ENCODE measurements at places on chromosomes 11 and 22.

DNA sequence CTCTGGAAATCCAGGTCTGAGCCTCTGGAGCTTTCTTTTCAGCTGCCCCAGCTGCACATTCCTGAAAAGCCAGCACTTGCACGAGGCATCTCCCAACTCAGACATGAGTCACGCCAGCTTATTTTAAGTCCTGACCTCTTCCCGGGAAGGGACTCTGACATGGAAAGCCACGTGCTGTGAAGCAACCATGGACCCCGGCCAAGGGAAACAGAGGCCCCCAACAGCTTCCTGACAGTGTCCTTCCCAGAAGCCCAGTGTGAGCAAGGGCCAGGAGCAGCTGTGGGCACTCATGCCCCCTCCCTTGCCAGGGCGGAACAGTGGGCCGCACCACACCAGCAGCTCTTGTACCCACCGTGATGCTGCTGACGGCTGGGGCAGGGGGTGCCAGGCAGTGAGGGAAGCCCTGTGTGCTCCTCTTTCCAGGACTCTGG, 118.8 kb upstream of the CADM1 start:
- H3K27ac ChIP-seq, result no peak overlapping the region
- H3K4me1 ChIP-seq, result no peaks in the 10 kb centered on the region
- no peak overlapping the region for H3K4me3 ChIP-seq
- DNase-seq, result peak; percentile 43

- DNase-seq, result no peak
- H3K36me3 ChIP-seq, result peaks cover 4% of the 10 kb centered on the region
- no peaks in the 10 kb centered on the region for H3K27me3 ChIP-seq
- H3K4me3 ChIP-seq, result no peak overlapping the region
Measured at GRCh38 chr22:23401111-23401909, 178.8 kb downstream of the IGLL1 start.

- H3K27me3 ChIP-seq, result no peaks in the 10 kb centered on the region
- H3K4me3 ChIP-seq, result no peak overlapping the region
- H3K4me1 ChIP-seq, result peaks cover 5% of the 10 kb centered on the region
- DNase-seq, result no peak
Measured at GRCh38 chr11:12174477-12175143, 64.2 kb downstream of the MICAL2 start.

- H3K27me3 ChIP-seq, result no peaks in the 10 kb centered on the region
- no peak for DNase-seq
- H3K4me3 ChIP-seq, result no peak overlapping the region
- H3K36me3 ChIP-seq, result no peaks in the 10 kb centered on the region
Measured at GRCh38 chr11:109140857-109141515, 281.0 kb upstream of the C11orf87 start.

GRCh38 chr11:9717719-9718118, 53.8 kb downstream of the SWAP70 start:
- no peak overlapping the region for H3K4me3 ChIP-seq
- H3K27ac ChIP-seq, result peak overlapping the region; percentile 50
- no peaks in the 10 kb centered on the region for H3K36me3 ChIP-seq
- H3K27me3 ChIP-seq, result no peaks in the 10 kb centered on the region
- DNase-seq, result no peak

- H3K4me3 ChIP-seq, result no peak overlapping the region
- H3K36me3 ChIP-seq, result no peaks in the 10 kb centered on the region
- H3K27me3 ChIP-seq, result no peaks in the 10 kb centered on the region
- no peak for DNase-seq
- H3K27ac ChIP-seq, result no peak overlapping the region
Measured at GRCh38 chr11:4862447-4863236, 13.6 kb upstream of the OR51S1 start.

GRCh38 chr11:119858288-119858687, 129.3 kb upstream of the NECTIN1 start:
- H3K27ac ChIP-seq, result no peak overlapping the region
- no peaks in the 10 kb centered on the region for H3K27me3 ChIP-seq

- no peak overlapping the region for H3K4me3 ChIP-seq
- no peak overlapping the region for H3K27ac ChIP-seq
- H3K36me3 ChIP-seq, result no peaks in the 10 kb centered on the region
- no peaks in the 10 kb centered on the region for H3K27me3 ChIP-seq
- DNase-seq, result no peak
Measured at GRCh38 chr11:47924184-47924691, 56.1 kb upstream of the PTPRJ start.

DNA sequence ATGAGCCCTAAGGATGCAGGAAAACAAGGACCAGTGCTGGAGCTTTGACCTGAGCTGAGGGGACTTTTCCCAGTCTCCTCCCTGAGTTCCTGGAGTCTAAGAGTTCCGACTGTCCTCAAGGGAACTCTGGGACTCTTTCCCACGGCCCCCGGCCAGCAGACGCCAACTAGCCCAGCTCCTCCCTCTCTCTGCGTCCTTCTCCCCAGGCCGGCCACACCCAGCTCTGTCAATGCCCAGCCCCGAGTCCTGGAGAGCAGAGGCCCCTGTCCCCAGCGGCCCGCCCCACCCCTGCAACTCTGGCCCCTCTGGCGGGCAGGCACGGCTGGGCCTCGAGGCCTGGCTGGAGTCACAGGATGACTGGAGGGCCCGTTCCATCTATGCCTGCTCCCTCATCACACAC, 29.8 kb downstream of the NECTIN1 start:
- peak; percentile 93 for DNase-seq
- peaks cover 25% of the 10 kb centered on the region for H3K4me1 ChIP-seq
- peak overlapping the region; percentile 77 for H3K27ac ChIP-seq

DNA sequence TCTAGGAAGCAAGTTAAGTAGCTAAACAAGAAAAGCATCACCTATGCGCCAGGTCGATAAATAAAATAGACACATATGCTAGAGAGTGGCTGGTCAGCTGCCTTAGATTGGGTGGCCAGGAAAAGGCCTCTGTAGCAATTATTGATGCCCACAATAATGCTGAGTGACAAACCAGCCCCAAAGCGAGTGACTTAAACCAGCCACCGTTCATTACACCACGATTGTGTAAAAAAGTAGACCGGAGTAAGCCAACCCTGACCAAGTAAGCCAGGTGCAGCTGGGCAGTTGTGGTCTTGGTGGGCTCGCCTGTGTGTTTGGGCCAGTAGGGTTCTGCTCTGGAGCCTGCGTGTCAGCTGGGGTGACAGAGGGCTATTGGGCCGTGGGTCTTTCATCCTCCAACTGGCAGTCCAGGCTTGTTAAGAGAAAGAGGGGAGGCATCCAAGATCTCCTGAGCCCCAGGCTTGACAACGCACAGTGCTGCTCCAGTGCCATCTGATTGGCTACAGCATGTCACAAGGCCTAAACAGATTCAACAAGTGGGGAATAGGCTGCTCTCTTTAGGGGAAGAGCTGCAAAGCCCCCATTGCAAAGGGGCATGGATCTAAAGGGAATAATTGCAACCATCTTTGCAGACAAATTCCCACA, 100.4 kb upstream of the PARVA start:
- no peak overlapping the region for H3K27ac ChIP-seq
- no peaks in the 10 kb centered on the region for H3K27me3 ChIP-seq
- H3K4me3 ChIP-seq, result no peak overlapping the region

GRCh38 chr22:49962751-49963646, 2.4 kb downstream of the PIM3 start:
- no peaks in the 10 kb centered on the region for H3K27me3 ChIP-seq
- H3K36me3 ChIP-seq, result peaks cover 55% of the 10 kb centered on the region
- peaks cover 54% of the 10 kb centered on the region for H3K4me1 ChIP-seq
- peak overlapping the region; percentile 59 for H3K27ac ChIP-seq
